ENCODE measurements at places on chromosomes 13 and 19.

GRCh38 chr13:22271903-22272302 lies 601.0 kb downstream of the FGF9 start:
- DNase-seq: no peak

DNA sequence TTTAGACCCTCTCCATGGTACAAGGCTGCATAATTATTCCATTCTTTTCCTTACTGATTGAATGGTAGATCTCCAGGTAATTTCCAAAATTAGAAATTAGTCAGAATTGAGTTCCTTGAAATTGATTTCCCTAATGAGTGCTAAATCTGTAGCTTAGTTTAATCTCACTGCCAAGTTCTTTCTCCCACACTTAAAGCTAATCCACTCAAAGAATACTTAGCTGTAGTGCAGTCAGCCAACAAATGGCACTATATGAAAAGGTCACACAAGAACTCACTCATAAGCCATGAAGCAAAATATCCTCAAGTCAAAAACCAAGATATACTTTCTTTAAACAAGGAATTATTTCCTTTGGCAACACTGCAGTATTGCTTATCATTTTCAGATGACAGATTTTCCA lies 62.0 kb downstream of the XPO4 start:
- no peak for DNase-seq

DNA sequence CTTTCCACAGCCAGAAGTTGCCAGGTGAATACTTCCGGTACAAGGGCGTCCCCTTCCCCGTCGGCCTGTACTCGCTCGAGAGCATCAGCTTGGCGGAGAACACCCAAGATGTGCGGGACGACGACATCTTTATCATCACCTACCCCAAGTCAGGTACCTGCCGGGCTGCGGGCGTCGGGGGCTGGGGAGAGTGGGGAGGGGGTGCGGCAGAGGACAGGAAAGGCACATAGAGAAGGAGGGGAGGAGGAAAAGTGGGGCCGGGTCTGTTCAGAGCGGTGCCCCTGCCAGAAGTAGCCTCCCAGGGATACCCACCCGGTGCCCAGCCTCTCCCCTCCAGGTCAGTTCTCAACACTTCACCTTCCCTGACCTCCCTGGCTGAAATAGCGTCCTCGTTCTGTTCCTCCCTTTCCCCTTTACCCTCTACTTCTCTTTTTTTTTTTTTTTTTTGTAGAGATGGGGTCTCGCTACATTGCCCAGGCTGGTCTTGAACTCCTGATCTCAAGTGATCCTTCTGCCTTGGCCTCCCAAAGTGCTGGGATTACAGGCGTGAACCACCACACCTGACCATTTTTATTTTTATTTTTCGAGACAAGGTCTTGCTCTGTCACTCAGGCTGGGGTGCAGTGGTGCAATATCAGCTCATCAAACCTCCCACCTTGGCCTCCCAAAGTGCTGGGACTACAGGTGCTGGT lies 24.1 kb downstream of the SULT2B1 start:
- DNase-seq: no peak

DNA sequence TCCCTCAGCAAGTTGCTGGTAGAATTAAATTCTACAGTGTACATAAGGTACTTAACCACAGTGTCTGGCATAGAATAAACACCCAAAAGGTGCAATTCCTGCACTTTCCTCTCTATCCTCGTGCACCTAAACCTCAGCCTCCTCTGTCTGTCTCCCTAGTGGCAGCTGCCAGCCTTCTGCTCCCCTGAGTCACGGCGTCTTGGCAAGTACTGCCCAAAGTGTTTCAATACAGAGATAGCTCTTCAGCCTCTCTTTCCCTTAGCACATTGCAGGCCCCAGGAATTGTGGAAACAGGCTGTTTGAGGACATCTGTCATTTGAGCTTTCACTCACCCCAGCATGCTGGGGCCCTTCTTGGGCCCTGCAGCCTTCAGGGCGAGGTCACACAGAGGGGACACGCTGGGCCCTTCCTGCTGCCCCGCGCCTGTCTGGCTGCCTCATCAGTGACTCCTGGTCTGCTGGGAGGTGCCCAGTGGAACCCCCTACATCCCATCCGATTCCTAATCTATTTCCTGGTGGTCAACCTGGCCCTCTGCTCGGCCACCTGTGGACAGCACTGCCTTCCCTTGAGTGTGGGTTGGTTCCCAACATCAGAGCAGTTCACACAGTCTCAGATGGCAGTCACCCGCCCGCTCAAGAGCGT lies 19.3 kb downstream of the COL4A2 start:
- DNase-seq: no peak

DNA sequence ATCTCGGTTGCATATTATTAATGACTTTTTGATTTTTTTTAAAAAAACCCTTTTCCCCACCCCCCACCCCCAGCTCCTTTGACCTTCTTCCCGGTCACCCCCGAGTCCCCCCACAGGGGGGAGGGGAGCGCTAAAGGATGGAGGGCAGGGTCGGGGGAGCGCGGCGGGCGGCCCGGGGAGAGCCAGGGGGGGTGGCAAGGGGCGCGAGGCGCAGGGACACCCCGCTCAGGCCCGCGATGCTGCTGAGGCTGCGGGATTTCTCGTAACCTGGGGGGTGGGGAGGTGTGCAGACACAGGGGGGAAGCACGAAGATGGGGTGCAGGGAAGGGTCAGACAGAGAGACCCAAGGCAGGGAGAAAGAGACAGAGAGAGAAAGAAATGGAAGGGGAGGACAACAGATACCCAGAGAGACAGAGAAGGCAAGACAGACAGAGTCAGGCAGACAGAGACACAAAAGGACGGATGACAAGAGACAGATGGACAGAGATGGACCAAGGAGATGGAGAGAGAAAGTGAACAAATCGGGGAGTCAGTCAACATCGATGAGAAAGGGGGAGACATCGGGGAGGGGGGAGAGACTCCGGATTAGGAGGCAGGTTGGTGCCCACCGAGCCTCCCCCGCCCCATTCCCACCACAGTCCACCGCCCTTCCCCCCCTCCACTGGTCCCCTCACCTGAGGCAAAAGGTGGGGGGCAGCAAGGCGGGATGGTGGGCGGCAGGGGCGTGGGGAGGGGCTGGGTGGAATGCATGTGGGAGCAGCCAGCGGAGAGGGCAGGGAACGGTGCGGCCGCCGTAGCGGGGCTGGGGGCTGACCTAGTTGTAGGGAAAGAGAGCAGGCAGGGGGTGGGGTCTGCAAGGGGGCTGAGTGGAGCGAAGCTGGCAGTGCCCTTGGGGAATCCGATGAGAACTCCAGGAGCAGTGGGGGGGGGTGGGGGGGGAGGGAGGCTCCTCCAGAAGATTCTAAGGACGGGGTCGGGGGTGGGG lies 14.2 kb downstream of the KCNC3 start:
- no peak for DNase-seq

All from CD4-positive, alpha-beta T cell treated with Interleukin-21 for 1 hour (primary cell).